ENCODE measurements at places on chromosomes 4 and X.

GRCh38 chrX:9842541-9842940 lies 56.3 kb downstream of the SHROOM2 start:
- no peak for DNase-seq

DNA sequence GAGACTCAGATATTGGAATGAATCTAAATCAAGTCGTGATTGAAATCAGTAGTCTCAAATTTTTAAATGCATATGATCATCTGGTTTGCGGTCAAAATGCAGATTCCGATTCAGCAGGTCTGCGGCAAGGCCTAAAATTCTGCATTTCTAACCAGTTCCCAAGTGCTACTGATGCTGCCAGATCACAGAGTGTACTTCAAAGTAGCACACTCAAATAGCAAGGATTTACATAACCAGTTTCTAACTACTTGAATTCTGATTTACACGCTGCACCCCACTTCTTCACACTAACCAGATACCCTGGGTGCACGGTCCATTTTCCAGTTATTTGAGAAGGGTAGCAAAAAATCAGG lies 752 bp downstream of the MBTPS2 start:
- DNase-seq, result no peak

DNA sequence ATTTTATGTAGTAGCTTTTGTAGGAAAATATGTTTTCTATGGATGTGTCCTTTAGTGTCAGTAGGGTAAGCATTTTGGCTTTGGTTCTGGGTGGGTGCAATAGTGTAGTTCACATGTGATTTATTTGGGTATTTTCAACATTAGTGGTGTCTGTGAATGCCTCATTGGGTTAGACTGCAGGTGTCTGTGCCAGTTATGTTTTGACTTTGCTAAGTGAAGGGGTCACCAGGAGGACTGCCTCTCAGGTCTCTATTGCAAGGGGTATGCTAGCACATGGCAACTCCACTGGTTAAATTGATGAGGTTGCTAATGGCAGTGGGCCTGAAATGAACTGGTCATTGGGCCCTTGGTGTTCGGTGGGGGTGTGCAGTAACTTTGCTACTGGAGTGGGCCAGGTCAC lies 467.1 kb downstream of the NAF1 start:
- no peak for DNase-seq

DNA sequence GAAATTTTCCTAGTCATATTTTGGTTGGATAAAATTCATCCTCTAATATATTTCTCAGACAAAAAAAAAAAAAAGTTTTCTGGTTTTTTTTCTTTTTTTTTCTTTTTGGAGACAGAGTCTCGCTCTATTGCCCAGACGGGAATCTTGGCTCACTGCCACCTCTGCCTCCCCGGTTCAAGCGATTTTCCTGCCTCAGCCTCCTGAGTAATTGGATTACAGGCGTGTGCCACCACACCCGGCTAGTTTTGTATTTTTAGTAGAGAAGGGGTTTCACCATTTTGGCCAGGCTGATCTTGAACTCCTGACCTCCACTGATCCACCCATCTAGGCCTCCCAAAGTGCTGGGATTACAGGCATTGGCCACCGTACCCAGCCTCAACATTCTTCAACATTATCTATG lies 432.7 kb upstream of the PABPC4L start:
- DNase-seq, result no peak

- DNase-seq, result no peak
Observed at GRCh38 chr4:83757121-83757621, 221.3 kb downstream of the GPAT3 start.

DNA sequence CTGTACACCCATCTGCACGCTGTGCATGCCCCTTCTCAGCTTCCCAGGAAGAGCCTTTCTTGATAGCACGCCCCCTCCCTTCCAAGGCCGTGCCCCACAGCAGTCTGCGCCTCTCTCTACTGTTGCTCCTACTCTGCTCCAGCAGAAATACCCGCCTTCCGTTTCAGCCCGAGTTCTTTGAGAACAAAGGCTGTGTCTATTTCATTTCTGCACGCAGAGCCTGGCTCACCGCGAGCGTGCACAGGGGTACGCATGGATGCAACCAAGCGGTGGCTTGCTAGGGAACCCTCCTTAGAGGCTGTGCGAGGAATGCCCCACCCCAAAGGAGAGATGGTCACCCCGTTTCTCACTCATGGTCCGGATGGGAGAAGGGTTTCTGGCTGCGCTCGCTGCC lies 485 bp downstream of the AADAT start:
- DNase-seq, result no peak

- no peak for DNase-seq
Observed at GRCh38 chr4:108204518-108204917, 35.8 kb upstream of the LEF1 start.

- DNase-seq, result no peak
Observed at GRCh38 chr4:113162089-113162488, 112.6 kb downstream of the ANK2 start.

- DNase-seq, result no peak
Observed at GRCh38 chrX:112085149-112085548, 2.6 kb upstream of the TRPC5 start.

- DNase-seq, result no peak
Observed at GRCh38 chr4:4619821-4620220, 78.0 kb upstream of the STX18 start.

DNA sequence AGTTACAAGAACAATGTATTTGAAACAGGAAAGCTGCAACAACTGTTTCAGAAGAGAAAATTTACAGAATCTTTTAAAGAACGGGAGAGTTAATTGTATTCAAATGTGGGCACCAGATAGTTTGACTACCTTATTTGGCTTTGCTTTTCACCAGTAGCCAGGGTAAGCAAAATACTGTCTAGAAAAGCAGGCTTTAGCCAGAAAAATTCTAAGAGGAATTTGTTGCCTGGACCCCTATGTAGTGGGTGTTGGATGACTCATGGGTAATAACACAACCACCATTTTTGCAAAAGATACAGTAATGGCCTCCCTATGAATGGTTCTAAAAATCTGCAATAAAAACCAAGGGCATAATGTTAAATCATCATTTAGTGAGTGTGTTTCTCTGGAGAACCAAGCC lies 233.4 kb upstream of the ANXA3 start:
- no peak for DNase-seq

DNA sequence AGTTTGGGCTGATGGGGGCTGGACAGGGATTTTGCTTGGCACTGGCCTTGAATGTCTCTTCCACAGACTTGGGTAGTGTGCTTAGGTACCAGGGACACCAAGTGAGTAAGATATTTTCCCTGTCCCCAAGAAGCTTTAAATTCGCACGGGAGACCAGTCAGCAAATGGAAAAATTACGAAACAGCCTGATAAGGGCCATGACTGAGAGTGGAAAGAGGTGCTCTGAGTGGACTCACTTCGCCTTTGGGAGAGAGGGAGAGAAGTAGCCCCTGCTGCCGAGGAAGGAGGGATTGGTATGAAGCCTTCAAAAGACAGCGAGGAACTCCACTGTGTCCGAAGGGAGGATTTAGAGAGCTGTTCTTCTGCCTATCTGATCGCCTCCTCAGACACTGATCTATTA lies 2.6 kb downstream of the LSM6 start:
- no peak for DNase-seq

DNA sequence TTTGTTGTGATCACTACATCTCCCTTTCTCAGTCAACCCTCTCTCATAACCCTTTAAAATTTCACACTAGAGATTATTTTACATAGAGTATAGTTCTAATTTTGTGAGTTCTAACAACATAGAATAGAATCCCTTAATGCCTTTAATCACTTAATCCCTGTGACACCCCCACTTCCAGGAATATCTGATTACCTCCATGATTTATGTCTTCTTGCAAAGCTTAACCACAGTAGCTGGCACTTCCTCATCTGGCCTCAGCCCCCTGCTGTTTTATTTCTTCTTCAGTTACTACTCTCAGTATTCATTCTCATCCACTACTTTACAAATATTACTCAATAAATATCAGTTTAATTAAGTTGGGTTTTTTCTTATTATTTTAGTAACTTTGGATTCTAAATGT lies 340.9 kb downstream of the CENPC start:
- DNase-seq, result no peak

DNA sequence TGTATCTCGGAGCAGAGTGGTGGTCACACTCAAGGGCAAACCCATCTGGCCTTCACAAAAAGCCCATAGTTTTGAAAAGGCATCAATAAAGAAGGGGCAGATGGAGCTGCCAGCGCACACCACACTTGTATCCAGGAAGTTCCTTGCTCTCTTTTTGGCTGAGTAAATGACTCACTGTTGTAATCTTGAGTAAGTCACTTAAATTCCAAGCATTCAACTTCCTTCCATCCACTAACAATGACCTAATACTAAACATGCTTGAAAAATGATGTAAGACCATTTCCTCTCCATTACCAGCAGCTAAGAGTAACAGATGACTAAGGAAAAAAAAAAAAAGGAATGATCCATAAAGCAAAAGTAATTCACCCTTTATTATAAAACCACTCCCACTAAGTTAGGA lies 32.4 kb upstream of the MYOZ2 start:
- DNase-seq, result no peak

DNA sequence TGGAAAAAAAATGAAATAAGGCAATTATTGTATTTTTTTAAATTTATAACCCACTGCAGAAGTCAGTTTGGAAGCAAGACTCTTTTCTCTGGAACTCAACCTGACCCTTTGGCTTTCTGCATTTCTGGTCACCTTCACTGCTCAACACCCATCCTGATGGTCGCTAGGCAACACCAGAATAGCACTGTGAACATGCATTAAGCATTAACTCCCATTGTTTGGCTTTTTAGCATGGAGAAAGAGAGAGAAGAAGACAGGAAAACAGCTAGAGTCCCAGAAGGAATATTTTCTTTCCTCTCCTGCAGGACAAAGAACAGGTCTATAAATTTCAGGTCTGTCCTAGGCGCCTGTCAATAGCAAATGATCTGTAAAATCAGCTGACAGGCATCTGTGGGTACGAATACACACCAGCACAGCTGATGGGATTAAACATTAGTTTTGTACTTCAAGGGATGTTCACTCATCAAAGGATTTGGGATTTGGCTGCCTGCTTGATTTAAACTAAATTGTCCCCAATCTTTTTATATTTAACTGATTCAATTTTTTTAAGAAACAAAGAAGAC lies 137.2 kb upstream of the ETNPPL start:
- no peak for DNase-seq

DNA sequence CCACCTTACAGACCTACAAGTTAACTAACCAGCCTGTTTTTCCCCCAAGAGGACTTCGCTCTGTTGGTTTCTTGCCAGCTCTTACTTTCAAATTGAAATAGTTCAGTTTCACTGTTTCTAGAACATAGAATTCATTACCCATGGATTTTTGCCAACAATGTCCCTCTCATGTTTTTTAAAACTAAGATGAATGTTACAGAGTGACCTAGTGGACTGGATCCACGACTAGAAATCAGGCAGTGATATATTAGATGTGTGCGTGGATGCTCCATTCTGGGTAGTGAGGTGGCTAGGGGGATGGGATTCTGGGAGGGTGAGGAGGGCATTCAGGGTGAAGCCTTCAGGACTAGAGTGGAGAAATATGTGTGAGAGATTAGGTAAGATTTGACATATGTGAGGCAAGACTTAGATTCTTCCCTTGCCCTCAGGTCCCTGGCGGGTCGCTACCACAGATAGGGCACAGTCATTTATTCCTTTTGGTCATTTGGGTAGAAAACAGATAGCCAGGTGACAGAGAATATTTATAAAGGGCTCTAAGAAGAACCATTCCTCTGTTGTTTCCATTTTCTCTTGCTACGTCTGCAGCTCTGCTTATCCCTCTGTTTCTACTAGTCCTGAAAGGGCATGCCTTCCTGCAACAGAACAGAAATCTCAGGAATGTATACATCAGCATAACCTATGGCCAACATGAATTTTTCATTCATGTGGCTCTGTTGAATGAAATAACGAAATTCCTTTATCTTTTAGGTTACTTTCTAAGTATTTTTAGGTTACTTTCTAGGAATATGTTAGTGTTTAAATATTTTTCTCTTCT lies 15.4 kb upstream of the JADE1 start:
- DNase-seq, result no peak

- DNase-seq, result no peak
Observed at GRCh38 chr4:6752486-6752829, 30.1 kb upstream of the KIAA0232 start.

GRCh38 chr4:119623025-119623424 lies 5.6 kb downstream of the PDE5A start:
- no peak for DNase-seq

- DNase-seq, result no peak
Observed at GRCh38 chr4:11597506-11597905, 168.8 kb upstream of the HS3ST1 start.

GRCh38 chrX:110665223-110666002 lies 130.2 kb downstream of the CHRDL1 start:
- no peak for DNase-seq

Measured in smooth muscle cell of the brain vasculature (primary cell).